Cerebellum (tissue), 4 donors: ENCODE measurements at places on chromosomes 1 and 21. TPM values are rescaled to one million over a fixed set of nuclear protein-coding genes. Genes with fewer than 3 reads are reported as not detected.
A peak's percentile ranks its signal among the peaks of the same experiment; 100 is the strongest.

Gene SH2D1B
- not detected for total RNA-seq

GRCh38 chr1:7614576-7615074 is 156.5 kb upstream of the VAMP3 start:
- no peak for DNase-seq

DNA sequence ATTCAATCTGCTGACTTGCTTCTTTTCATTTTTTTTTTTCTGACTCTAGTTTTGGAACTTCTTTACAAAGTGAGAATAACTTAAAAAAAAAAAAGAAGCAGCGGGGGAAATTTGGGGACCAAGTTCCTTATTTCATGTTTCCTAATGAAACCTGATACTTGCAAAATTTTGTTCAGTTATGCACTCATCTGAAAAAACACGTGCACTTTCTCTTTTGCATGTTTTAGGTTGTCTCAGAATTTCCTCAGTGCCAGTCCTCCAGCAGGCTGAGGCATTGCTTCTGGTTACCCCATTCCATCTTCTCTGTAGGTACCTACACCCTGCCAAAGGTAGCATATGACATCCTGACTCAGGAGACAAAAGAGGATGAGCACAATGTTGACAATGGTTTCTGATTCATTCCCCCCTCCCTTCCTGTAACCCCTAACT is 299.7 kb downstream of the GRIK1 start:
- peak; percentile 62 for DNase-seq

GRCh38 chr1:115036814-115037507 is 7.3 kb downstream of the TSHB start:
- DNase-seq, result no peak

- no peak for DNase-seq
Measured at GRCh38 chr1:25902462-25902861, 3.8 kb downstream of the STMN1 start.
